ENCODE measurements at places on chromosomes 1 and 21.

DNA sequence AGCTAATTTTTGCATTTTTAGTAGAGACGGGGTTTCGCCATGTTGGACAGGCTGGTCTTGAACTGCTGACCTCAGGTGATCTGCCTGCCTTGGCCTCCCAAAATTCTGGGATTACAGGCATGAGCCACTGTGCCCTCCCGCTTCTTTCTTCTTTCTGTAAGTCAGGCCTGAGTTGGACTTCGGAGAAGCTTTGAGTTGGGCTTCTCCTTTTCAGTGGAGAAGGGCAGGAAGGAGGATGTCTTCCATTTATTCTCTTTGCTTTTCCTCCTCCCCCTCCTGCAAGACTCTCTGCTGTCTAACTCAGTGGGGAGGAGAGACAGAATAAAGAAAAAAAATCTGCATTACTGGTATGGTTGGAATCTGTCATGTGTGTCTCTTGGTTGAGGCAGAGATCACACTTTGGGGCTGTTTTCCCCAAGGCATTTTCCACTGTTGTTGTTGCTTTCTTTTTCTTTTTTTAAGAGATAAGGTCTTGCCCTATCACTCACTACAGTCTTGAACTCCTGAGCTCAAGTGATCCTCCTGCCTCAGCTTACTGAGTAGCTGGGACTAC lies 13.2 kb upstream of the DEGS1 start:
- no peak for DNase-seq

DNA sequence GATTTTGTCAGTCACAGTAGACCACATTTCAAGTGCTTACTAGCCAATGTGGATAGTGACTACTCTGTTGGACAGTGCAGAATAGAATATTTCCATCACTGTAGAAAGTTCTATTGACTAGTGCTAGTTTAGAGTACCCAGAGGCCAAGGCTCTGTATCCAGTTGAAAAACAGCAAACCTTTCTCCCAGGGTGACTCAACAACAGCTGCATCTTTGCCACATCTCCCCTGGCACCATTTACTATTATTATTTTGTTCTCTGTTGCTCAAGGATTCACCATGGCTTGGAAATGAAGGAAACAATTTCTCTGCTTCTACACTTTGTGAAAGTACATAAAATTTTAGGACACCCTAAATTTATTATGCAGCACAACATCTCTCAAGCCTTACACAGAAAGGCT lies 85.3 kb upstream of the WDR26 start:
- no peak for DNase-seq

DNA sequence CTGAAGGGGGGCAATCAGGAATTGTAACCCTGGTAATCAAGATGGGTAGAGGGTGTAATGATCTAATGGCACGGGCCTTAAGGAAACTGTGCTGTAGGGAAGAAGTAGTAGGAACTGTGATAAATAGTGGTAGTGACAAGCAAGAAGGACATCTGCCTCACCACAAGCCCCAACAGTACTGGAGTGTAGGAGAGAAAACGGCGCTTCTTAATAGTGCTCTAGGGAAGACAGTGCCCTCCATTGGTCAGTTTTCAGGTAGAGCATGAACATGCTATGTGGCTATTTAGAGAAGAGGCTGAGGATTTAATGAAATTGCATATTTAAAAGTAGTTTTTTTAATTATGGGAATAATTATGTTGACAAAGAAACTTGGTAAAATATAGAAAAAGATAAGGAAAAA lies 32.2 kb downstream of the SLC30A7 start:
- DNase-seq, result no peak

DNA sequence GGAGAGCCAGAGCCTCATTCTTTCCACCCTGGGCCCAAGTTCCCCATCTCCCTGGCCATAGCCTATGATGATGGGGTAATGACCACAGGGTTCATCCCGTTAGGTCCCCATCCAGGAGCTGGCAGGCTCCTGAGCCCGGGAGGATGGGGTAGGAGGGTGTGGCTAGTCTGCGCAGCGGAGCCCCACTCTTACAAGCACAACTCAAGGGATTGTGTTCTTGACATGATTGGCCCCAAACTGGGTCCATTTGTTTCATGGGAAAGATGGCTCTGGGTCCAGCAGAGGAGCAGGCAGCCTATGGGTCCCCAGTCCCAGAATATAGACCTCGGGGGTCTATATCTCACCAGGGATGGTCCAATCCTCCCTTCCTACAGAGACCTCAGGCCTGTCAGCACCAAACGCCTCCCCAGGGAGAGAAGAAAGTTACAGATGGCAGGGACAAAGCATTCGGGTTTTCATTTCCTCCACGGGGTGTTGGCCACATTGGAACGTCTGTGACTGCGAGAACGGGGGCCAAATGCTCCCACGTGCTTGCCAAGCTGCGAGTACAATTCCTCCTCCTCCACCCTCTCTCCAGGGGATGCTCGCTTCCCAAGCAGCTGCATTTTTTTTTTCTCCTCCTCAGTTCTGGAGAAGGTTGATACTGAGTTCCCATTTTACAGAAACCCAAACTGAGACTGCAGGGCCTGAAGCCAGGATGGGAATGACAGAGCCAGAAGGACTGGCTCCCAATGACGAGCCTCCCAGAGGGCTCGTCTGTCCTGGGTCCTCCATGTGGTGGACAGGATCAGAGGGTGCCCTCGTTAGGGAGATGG lies 71.0 kb downstream of the DHRS3 start:
- DNase-seq, result no peak

GRCh38 chr1:184827600-184828368 lies 73.1 kb upstream of the EDEM3 start:
- no peak for DNase-seq

DNA sequence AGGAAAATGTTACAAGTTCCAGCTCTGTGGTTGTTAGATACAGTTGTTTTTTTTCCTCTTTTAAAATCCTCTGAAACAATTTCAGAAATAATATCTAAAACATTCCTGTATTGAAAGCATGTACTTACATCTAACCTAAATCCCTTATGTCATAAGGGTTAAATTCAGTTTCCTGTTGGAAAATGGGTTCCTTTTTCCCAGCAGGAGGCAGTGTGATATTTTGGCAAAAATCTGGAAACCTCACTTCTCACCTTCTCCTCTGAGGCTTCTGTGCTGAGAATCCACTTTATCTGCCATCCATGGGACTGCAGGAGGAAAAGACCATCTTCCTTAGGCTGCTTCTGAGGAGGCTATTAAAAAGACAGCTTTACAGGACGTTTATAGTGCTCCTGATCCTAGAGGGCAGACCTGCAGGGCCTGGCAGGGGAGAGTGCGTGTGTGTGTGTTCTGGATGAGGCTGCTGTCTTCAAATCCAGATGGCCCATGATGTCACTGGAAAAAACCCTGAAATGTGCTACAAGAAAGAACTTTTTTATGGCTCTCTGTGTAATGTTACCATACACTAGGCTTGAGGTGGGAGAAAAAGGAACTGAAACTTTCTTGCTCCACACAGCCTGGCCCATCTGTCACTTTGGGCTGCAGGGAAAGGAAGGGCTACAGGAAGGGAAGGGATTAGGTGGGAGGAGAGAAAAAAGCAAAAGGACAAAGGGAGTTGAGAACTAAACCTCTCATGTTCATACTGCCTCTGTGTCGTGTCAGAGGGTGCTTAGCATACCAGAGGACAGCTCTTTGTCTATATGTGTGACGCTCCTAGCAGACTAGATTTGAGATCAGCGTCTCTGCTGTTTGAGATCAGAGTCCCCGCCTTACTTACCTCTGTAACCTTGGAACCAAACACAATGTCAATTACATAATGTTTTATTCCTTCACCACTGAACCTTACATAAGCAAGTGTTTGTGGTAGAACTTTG lies 379.2 kb upstream of the SPAG17 start:
- DNase-seq, result no peak

DNA sequence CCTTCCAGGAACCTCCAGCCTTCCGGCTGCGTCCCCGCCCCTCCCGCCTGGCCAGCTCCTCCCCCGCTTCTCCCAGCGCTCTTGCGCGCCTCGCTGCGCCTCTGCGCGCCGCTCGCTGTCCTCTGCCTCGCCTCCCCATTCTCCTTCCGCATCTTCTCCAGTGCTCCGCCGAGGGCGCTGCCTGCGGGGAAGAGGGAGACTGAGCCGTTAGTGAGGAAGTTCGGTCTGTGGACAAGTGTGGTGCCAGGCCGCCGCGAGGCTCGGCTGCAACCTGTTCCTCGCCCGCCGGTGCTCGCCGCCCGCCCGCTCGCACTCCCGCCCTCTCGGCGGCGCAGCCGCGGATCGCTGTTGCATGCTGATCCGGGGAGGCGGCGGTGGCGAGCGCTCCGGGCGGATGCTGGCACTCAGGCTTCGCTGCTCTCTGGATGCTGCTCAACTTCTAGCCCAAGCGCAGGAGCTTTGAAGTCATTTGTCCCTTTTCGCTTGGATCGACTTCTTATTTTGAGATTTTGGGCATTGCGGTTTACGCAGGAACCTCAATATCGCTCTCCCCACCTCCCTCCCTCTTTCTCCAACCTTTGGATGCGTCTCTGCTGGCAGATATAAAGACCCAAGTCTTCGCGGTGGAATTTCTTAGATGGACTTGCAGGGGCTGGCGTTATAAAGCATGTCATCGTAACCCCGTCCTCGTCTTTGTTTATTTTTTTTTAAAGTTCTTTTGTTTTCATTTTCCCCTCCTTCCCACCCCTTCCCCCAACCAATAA lies 614 bp upstream of the CACNA1E start:
- DNase-seq, result peak; percentile 89

GRCh38 chr1:19432943-19433718 lies 52.2 kb downstream of the CAPZB start:
- DNase-seq, result no peak

DNA sequence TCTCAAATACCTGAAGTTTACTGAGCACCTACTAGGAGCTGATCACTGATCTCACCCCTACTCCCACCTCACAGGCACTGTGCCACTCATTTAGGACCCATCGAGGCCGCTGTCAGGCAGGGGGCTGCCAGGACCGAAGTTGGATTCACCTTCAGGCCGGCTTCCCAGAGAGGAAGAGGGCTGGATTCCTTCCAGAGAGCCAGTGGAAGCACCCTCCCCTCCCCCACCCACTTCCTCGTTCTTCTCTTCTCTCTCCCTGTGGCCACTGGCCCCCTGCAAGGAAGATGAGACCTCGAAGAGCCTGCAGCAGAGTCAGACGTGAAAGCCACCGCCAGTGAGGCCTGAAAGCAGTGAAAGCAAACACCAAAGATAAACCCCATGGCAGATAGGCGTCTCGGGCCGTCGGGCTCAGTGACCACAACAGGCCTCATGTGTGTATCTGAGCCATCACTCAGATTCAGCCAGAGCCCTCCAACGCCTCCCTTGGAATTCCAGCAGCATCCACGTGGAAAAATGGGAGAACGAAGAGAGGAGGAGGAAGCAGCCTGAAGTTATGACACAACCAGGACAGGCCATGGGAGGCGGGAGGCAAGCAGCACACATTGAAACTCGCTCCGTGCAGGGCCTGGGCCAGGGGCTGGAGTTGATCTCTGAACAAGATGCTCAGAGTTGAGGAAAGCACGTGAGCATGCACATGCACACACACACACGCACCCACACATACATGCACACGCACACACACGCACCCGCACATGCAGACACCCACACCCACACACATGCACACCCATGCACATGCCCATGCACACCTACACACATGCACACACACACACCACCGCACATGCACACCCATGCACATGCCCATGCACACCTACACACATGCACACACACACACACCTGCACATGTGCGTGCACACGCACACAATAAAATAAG lies 6.2 kb upstream of the AGTRAP start:
- DNase-seq, result no peak

DNA sequence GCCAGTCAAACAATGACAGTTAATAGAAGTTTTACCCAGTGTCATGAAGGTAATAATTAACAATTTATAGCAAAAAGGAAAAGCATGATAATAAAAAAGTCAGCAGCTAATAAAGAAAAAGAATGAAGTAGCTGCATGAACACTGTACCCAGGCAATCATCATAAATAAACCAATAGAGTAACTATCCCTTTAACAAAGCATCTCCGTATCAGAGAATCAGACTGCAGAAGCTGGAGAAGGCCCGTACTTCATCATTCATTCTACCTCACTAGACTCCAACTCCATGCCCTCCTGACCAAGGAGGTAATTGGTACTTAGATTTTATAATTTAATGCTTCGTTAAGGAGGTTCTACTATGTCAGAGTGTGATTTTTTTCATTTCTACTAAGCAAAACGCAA lies 140.5 kb downstream of the NEGR1 start:
- DNase-seq, result no peak

DNA sequence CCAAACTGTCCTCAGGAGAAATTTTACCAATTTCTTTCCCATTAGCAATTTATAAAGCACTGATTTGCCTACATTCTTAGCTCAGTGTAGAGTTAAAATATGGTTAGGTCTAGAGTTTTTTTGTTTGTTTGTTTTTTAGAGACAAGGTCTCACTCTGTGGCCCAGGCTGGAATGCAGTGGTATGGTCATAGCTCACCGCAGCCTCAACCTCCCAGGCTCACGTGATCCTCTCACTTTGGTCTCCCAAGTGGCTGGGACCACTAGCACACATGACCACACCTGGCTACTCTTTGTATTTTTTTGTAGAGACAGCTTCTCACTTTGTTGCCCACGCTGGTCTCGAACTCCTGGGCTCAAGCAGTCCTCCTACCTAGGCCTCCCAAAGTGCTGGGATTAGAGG lies 10.6 kb upstream of the RALGPS2 start:
- no peak for DNase-seq

GRCh38 chr1:51172811-51173210 lies 63.3 kb upstream of the RNF11 start:
- DNase-seq, result no peak

GRCh38 chr1:6025269-6026094 lies 20.2 kb upstream of the KCNAB2 start:
- no peak for DNase-seq

DNA sequence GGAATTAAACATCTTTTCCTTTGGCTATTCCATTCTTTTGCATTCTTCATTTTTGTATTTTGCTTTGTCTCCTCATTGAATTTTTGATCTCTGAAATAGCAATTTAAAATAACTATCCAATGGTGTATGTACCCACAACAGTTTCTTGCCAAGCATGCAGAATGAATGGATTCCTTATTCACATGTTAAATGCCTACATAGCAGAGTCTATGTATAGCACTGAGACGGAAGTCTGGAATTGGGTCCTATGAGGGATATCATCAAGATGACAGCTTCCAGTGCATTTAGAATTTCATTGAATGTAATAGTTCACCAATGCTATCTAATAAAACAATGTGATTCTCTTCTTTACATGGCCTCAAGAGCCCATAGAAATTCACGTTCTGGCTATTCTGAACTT lies 97.5 kb downstream of the MRPS6 start:
- DNase-seq, result no peak

Measured in NCI-H345 (cell line).